C1 segment of cervical spinal cord (tissue), 14 donors: ENCODE measurements at places on chromosomes 13 and 19.

DNA sequence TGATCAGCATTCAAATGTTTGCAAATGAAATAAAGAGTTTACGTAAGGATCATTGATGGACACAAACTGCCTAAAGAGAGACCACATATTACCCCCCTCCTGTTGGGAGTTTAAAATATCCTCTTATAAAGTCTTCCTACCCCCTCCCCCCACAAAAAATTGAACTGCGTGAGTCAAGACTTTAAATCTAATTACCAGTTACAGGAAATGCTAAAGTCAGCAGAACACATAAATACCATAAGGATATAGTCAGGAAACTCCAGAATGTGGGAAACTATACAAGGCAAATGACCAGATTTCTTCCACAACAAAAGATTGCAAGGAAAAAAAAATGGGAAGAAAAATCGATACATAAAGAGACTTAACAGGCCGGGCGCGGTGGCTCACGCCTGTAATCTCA lies 44.4 kb upstream of the FARP1 start:
- no peak for DNase-seq

DNA sequence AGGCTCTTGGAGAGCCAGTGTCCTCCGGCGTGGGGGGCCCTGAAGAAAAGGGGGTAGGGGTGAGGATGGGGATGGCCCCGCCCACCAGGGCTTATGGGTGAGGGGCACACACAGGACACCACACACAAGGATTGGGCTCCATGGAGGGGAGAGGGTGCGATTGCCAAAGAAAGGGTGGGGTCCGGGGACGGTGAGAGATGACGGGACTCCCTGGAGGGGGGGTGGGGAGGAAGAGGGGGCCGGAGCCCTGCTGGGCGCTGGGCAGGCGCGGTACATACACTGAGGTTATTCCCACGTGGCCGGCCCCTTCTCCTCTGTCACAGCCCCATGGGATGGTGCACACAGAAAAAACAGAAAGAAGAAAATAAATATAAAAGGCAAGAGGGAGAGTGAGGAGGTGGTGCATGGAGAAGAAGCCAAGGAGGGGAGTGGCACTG lies 60.1 kb downstream of the IER2 start:
- DNase-seq, result no peak

GRCh38 chr13:50651922-50652321 lies 191.6 kb downstream of the DLEU7 start:
- DNase-seq, result no peak

DNA sequence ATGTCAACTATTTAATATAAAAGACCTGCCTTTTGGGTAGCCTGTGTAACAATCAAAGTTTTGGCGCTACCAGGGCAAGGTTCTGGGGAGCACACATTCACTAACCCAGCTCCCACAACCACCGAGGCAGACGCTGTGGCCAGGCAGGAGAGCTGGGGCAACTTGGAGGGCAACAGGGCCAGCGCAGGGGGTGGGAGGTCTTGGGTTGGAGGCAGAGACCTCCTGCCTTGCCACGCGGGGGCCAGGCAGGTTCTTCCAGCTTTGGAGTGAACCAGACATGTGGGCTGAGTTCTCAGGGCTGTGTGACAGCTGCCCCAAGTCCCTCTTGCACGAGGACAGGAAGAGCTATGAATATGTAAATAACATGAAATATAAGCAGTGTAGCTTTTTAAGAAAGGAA lies 30.3 kb upstream of the MCF2L start:
- no peak for DNase-seq

GRCh38 chr19:29704562-29705558 lies 10.2 kb downstream of the C19orf12 start:
- no peak for DNase-seq

GRCh38 chr19:6963244-6963852 lies 57.9 kb downstream of the MBD3L2B start:
- DNase-seq, result no peak
